ENCODE measurements at places on chromosomes 1 and 21.

DNA sequence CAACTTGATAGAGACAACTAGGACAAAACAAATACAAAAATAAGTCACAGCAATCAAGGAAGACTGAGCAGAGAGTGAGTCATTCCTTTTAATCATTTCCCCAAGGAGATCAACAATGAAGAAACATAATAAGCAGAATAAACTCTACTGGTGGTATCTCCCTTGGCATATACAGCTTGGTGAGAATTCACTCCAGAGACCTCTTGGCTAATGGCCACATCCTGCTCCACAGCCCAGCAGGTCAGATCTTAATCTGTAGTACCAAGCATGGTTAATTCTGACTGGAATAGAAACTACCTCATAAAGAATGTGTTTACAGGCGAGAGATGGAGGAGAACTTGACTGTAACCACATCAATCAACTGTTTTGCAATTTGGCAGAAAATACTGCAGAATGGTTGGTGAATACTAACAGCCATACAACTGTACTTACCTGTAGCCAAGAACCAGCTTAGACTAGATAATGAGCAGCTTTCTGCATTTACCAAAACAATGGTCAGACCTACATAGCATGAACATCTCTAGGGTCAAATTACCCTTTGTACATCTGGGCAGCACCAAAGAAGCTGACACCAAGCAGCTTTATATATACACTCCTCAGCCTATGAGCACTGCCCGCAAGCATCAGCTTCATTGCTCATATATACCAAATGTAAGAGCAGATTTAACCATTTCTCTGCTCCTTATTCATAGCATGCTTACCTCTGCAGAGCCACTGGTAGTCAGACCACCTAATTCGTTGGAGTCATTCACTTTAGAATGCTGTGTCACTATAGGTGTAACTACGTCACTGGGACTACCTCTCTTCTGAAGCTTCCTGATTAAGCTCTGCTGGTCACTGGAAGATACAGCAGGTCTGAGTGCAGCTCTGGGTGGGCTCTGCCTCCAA is 51.0 kb downstream of the KIAA0319L start:
- peak; percentile 69 for DNase-seq
- no peaks in the 10 kb centered on the region for H3K36me3 ChIP-seq
- H3K4me1 ChIP-seq: peaks cover 34% of the 10 kb centered on the region
- peak overlapping the region; percentile 55 for H3K27ac ChIP-seq
- no peak overlapping the region for H3K4me3 ChIP-seq

DNA sequence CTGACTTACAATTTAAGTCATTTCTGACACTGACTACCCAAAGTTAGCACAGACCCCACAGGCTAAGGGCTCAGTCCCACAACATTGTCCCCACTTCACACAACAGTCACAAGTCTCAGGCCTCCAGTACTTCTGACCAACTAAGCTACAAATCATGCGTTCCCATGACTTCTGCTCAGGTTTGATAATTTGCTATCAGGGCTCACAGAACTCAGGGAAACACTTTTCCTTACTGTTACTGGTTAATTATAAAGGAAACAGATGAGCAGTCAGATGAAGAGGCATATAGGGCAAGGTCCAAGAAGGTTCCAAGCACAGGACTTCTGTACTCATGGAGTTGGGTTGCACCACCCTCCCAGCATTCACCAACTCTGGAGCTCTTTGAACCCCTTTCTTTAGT is 151.2 kb upstream of the TNR start:
- H3K27ac ChIP-seq: no peak overlapping the region
- H3K36me3 ChIP-seq: no peaks in the 10 kb centered on the region

DNA sequence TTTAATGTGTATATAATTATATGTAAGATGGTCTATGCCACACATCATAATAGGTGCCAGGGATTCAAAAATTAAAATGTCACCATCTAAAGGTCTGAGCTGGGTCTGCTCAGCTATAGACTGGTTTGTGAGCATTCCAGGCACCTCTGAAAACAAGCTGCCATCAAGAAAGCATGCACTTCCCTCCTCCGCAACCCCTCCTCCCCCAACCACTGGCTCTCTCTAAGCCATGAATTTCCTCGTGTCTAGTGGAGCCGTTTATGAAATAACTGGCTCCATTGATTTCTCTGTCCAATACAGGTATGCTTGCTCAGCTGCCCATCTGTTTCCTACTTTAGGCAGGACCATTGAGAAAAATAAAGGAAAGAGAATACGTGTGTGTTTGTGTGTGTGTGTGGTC is 522.6 kb upstream of the PLXNA2 start:
- no peak overlapping the region for H3K4me3 ChIP-seq
- no peaks in the 10 kb centered on the region for H3K36me3 ChIP-seq
- no peaks in the 10 kb centered on the region for H3K27me3 ChIP-seq
- H3K27ac ChIP-seq: no peak overlapping the region

DNA sequence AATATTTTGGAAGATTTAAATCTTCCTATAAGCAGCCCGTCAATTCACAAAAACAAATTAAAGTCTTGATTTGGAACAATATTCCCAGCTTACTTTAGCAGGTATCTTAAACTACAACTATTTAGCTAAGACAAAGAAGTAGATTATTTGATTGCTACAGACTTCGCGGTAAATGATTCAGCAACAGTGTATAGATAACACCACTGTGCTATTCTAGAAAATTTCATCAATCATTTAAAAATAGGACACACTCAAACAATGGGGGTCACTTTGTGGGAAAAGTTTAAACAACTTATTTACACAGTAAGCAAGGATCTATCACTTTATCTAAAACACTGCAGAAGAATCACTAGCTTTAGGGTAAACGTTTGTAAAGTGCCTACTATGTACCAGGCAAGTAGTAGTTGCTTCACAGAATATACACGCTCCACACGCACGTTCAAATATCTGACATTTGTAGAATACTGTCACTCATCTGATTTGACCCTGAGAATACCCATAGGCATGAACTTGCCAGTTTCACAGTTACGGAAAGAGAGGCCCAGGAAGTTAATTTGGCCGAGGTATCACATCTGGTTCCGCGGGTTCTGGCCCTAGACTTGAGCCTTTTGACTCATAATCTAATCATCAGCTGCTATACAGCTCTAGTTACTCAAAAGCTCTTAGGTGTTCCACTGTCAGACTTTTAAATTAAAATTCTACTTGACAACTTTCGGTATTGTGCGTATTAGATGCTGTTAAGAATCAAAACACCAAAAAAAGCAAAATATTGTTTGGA is 876 bp downstream of the DENND2C start:
- DNase-seq: no peak
- no peaks in the 10 kb centered on the region for H3K27me3 ChIP-seq
- peak overlapping the region; percentile 63 for H3K27ac ChIP-seq
- no peaks in the 10 kb centered on the region for H3K36me3 ChIP-seq
- H3K4me3 ChIP-seq: peak overlapping the region; percentile 75

- H3K27me3 ChIP-seq: no peaks in the 10 kb centered on the region
- H3K4me1 ChIP-seq: no peaks in the 10 kb centered on the region
- H3K4me3 ChIP-seq: no peak overlapping the region
- H3K27ac ChIP-seq: no peak overlapping the region
- DNase-seq: peak; percentile 63
- H3K36me3 ChIP-seq: no peaks in the 10 kb centered on the region
These were observed 35.8 kb upstream of the LMO4 start for GRCh38 chr1:87292684-87293493.

DNA sequence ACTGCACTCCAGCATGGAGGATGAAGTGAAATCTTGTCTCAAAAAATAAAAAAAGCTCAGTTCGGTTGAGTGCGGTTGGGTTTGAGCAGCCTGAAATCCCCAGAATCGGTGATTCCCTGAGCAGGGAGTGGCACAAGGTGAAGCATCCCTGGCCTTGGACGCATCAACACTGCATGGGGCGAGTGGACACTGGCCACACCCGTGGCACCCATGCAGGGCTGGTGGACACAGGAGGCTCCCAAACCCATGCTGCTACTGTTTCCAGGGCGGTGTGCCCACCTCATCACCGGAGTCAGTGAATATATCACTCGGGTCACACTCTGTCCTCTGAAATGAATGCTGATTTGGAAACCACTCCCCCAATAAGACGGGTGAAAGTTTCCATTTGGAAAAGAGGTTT is 53.4 kb upstream of the ACTRT2 start:
- H3K4me1 ChIP-seq: no peaks in the 10 kb centered on the region
- H3K27ac ChIP-seq: no peak overlapping the region
- no peaks in the 10 kb centered on the region for H3K27me3 ChIP-seq

DNA sequence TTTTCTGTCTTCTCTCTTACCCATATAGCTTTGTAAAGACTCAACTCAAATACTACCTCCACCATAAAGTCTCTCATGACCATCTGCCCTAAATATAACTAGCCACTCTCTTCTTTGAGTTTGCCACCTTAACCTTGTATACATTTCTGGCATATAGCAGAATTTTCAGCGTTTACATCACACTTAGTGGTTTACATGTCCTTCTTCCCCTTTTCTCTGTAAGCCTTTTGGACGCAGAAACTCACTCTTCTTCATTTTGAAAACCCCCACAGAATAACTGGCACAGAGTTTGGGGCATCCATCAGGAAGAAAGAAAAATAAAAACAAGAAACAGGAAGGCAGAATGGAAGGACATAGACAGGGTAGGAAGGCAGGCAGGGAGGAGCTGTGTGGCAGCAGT is 131.8 kb upstream of the DUSP10 start:
- no peaks in the 10 kb centered on the region for H3K27me3 ChIP-seq
- no peak overlapping the region for H3K4me3 ChIP-seq
- no peak for DNase-seq
- no peak overlapping the region for H3K27ac ChIP-seq
- H3K36me3 ChIP-seq: no peaks in the 10 kb centered on the region

DNA sequence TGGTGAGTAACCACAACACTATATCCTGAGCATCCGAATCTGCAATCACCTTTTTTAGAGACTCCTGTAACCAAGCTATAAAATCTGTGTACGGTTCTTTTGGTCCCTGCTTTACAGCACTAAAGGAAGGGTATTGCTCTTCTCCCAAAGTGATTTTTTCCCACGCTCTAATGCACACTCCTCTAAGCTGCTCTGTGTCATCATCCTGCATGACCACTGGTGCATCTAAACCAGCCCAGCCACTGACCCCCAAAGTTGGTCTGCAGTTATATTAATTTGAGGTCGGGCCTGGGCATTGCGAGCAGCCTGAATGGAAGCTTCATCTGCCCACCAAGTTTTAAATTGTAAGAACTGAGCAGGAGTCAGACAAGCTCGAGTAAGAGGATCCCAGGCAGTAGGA is 480.0 kb downstream of the PTPRU start:
- H3K36me3 ChIP-seq: no peaks in the 10 kb centered on the region
- H3K4me1 ChIP-seq: no peaks in the 10 kb centered on the region
- no peak overlapping the region for H3K4me3 ChIP-seq
- H3K27ac ChIP-seq: no peak overlapping the region
- no peak for DNase-seq

GRCh38 chr1:189851806-189852367 is 625.8 kb downstream of the BRINP3 start:
- H3K4me1 ChIP-seq: no peaks in the 10 kb centered on the region
- DNase-seq: no peak
- H3K27me3 ChIP-seq: no peaks in the 10 kb centered on the region
- no peak overlapping the region for H3K4me3 ChIP-seq
